ENCODE measurements at places on chromosomes 3 and 15. TPM values are rescaled to one million over a fixed set of nuclear protein-coding genes. Genes with fewer than 3 reads are reported as not detected.

Gene SLC6A11
- not detected for total RNA-seq

Gene CHCHD4
- 17.2 TPM for total RNA-seq

Gene POLR2H
- 81.6 TPM for total RNA-seq

Gene MCF2L2
- 0.09 TPM for total RNA-seq
